CD8-positive, alpha-beta T cell (primary cell): ENCODE measurements at places on chromosomes 5 and 9. TPM values are rescaled to one million over a fixed set of nuclear protein-coding genes. Genes with fewer than 3 reads are reported as not detected.

- DNase-seq, result no peak
Measured at GRCh38 chr5:119417891-119418605, 34.2 kb upstream of the HSD17B4 start.

DNA sequence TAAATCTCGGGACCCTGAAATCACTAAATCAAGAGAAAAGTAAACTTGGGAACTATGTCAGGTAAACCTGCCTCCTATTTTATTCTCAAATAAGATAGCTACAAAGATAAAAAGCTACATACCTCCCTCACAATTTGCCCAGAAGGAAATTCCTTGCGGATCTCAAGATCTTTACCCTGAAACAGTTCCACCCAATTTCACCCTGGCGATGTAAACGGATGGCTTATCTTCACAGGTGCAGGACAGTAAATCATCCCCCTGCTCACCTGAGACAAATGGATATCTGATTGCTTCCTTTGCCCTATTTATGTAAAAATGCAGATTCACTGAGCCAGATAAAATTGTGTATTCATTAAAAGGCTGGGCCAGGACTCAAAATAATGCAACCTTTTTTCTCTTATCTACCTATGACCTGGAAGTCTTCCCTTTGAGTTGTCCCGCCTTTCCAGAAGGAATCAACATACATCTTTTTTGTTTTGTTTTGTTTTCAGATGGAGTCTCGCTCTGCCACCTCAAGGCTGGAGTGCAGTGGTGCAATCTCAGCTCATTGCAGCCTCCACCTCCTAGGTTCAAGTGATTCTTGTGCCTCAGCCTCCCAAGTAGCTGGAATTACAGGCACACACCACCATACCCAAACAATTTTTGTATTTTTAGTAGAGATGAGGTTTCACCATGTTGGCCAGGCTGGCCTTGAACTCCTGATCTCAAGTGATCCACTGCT lies 13.8 kb downstream of the TMEM267 start:
- no peak for DNase-seq

GRCh38 chr9:71767776-71768321 lies 464 bp downstream of the CEMIP2 start:
- DNase-seq, result no peak

DNA sequence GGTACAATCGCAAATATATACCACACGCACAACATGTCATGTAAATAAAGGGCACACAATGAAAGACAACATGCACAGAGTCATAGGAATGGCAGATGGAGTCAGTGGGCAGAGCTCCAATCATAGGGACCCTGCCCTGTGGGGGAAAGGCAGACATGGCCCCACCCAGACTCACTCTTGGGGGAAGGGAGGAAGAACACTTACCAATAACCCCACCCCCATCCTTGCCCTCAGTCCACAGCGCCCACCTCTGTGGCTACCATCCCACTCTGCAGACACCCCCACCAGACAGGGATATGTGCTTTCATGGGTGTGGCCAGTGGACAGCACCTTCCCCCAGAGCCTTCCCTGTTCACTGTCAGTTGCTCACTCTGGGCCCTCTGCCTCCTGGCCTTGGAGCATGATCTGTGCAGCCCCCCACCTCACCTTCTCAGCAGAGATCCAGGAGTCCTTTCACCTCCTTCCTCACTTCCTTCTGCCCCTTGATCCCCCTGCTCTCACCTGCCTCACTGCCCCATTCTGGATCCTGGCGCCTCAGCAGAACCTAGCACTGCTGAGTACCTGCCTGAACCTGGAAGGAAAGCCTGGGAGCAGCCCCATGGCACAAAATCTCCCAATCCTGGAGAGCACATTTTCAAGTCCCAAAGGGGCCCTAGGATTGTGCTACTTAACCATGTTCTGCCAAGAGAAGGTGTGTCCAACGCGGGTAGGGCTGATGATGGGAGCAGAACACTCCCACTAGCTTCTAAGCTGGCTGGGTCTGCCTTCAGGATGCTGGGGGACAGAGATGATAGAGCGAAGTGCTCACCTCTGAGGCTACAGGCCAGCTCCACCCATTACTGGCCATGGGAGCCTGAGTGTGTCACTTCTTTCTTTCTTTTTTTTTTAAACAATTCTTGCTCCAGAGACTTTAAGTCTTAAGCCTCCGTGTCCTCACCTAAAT lies 1.5 kb upstream of the PHF19 start:
- no peak for DNase-seq

GRCh38 chr9:134230092-134230941 lies 66.0 kb upstream of the RNU6ATAC start:
- DNase-seq, result no peak

DNA sequence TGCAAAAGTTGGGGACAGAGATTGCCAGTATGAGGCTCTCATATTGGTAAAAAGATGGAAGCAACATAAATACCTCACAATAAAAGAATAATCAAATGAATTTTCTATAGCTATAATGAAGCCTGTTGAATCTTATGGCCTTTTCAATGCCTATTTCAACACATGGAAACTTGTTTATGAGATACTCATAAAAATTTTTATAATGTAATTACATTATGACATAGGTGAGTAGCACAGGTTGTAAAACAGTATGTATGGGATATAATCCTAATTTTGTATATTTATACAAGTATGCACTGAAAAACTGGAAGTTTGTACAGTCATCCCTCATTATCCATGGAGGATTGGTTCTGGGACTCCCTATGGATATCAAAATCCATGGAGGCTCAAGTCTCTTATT lies 21.2 kb upstream of the SEMA5A start:
- no peak for DNase-seq

DNA sequence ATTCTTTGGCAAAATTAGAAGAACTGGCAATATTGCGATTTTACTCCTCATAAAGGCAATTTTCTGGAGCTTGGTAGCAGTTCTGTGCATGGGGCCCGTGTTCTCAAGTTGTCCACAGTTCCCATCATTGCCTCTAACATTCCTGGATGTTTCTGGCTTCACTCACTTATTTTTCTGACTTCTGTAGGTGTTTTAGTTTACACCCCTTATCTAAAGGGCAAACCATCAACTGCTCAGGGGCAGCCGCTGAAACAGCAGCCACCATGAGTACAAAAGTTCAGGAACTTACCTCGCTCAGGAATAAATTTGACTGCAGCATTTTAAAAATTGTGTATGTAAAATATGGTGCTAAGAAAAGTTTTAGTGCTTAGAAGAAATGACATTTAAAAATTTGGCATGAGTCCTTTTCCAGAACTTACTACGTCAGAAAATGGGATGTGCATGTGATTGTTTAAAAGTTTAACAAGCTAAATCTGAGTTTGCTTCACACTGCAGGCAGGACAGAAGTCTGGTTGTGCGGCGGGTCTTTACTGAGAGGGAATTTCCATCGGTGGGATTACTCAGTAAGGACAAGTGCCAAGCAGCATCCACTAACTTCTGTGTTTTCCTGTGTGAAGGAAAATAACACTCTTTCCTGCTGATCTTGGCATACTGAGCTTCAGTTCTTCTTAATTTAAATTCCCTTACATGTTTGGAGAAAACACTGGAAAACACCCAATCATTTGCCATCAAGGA lies 261.7 kb downstream of the MAT2B start:
- no peak for DNase-seq

- no peak for DNase-seq
Measured at GRCh38 chr9:89863141-89863540, 258.3 kb downstream of the GADD45G start.

GRCh38 chr5:73005886-73006285 lies 50.0 kb downstream of the FCHO2 start:
- no peak for DNase-seq

- DNase-seq, result no peak
Measured at GRCh38 chr5:65970481-65971367, 44.3 kb downstream of the ERBIN start.

GRCh38 chr9:128056887-128057723 lies 10.0 kb downstream of the NAIF1 start:
- DNase-seq, result no peak

GRCh38 chr5:126645132-126645531 lies 44.4 kb downstream of the PHAX start:
- no peak for DNase-seq

- no peak for DNase-seq
Measured at GRCh38 chr5:121834021-121834420, 17.7 kb upstream of the FTMT start.

Gene SOX30
- total RNA-seq, result not detected

Gene FREM1
- not detected for total RNA-seq

Gene CDK5RAP2
- 52.1 TPM for total RNA-seq

Gene CDKN2A
- 0.95 TPM for total RNA-seq

Gene TRPM3
- total RNA-seq, result not detected

Gene ANKRD18A
- 1.7 TPM for total RNA-seq

Gene GPX3
- not detected for total RNA-seq

Gene SLC25A2
- total RNA-seq, result not detected
